RPMI7951 (cell line): ENCODE measurements at places on chromosomes 12 and 14.

DNA sequence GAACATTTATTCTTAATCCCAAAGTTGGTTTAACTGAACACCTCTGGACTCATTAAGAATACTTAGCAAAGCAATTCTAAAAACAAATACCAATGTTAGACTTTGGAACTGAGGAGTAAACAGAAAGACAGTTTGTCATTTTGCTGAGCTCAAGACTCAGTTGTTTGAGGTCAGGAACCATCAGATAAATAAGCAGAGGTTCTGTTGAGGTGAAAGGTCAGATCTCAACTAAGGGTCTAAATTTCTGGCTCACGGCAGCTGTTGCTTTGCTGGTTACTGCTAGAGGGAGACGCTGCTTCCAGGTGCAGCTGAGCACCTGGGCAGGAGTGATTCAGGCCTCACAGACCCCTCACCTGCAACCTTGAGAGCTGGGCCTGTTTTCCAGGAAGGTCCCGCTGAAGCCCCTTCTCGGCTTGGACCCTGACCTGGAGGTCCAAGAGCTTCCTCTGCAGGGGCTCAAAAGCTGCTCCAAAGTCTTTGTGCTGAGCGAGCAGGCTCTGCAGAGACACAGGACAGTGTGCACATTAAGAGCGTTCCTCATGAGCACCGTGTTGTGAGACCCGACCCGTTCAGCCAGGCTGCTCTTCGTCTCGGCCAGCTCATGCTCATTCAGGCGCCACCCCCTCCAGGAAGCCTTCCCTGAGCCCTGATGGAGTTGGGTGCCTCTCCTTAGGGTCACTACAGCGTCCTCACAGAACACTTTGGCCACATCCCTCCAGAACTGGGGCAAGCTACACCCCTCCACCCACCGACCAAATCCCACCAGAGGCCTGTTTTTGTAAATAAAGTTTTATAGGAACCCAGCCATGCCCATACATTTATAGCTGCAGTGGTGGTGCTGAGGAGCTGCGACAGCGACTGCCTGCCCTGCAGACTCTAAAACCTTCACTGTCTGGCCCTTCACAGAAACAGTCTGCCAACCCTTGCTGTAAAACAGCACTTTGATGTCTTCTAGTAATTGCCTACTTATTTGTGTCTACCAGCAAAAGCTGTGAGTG lies 72.0 kb downstream of the SYNE3 start:
- DNase-seq: no peak

- DNase-seq: no peak
These were observed 7.4 kb downstream of the LRP1 start for GRCh38 chr12:57135527-57136326.

GRCh38 chr12:42484996-42485395 lies 104.5 kb downstream of the PRICKLE1 start:
- peak; percentile 15 for DNase-seq

DNA sequence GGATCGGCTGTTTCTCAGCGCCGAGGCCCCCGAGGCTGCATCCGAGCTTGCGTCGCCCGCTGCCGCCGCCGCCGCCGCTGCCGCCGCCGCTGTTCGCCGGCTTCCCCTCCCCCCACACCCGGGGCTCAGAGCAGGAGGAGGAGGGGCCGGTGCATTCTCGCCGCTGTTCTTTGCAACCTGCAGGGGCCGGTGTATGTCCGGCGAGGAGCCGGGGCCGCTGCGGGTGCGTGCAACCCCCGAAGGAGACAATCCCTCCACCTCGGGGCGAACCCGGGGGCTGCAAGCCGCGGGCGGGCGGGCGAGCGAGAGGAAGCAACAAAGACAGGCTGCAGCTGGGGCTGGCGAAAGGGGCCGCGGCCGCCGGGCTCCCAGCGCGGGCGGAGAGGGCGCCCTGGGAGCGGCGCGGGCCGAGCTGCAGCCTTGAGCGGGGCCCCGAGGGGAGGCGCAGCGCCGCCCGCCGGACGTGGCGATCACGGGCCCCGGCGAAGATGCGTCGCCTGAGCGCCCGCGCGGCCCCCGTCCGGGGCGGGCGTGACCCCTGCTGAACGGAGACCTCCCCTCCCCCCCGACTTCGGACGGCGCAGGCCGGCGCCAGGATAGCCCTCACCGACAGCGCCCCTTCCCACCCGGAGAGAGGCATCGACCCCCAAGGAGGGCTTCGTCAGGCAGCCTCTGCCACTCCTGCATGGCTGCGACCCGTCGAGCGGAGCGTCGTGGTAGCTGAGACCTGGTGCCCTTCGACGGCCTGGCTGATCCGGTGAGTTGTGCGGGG lies 702 bp downstream of the FAM222A start:
- peak; percentile 27 for DNase-seq

DNA sequence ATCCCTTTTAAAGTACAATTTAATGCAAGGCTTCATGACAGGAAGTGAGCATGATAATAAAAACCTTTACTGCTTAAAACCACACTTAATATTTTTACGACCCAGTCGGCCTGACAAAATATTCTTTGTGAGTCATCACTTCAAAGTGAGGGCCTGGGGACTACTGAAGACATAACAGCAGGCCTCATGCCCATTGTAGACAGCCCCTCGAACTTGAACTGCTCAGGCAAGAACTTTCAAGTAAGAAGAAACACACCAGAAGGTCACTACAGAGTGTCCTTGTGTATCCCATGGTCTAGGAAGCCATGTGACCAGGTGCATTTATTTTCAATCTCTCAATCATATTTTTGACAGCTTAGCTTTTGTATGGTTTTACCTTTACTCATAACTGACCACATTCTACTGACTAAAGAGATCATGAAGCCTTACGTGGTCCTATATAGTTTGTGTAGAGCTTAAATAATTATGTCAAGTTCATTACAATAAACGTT lies 61.4 kb upstream of the MANSC4 start:
- DNase-seq: peak; percentile 56
